ENCODE measurements at places on chromosomes 5 and 9. TPM values are rescaled to one million over a fixed set of nuclear protein-coding genes. Genes with fewer than 3 reads are reported as not detected.

Gene WDR38
- total RNA-seq: not detected

Gene IFT74
- 9.2 TPM for total RNA-seq

DNA sequence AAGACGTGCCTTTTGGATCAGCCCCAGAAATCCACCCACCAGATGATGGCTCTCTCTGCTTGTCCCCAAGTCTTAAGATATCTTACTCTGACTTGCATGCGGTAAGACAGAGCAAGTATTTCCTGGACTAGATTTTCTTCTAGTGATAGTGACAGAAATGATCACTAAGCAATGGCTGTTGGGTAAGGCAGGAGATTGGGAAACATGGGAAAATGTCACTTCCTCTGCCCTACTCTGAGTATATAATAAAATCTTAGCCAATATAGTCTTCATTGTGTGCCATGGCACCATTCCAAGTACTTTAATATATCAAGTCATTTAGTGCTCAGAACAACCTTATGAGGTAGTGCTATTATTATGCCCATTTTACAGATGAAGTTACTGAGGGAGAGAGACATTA is 31.0 kb upstream of the GNA14 start:
- H3K27me3 ChIP-seq: peaks cover 2% of the 10 kb centered on the region
- DNase-seq: no peak
- H3K27ac ChIP-seq: no peak overlapping the region

DNA sequence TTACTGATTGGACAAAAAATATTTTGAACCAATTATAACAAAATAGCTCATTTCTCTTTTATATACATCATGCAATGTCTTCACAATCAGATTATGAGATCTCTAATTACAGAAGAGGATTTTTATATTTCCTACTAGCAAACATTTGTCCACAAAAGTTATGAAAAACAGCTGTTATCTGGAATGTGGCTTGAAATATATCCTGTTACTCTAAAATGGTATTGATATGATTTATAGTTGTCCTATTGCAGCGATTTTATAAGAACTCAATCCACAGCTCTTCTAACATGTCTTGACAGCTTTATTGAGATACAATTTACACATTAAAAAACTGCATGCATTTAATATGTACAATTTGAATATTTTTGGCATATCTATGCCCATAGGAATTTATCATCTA is 779.9 kb upstream of the ACO1 start:
- H3K27ac ChIP-seq: no peak overlapping the region
- H3K27me3 ChIP-seq: no peaks in the 10 kb centered on the region
- no peaks in the 10 kb centered on the region for H3K4me1 ChIP-seq
- no peak overlapping the region for H3K4me3 ChIP-seq
- DNase-seq: no peak
- H3K36me3 ChIP-seq: no peaks in the 10 kb centered on the region

Gene NUTM2F
- not detected for total RNA-seq

GRCh38 chr5:157469687-157470086 is 9.7 kb downstream of the NIPAL4 start:
- no peak overlapping the region for H3K27ac ChIP-seq
- no peak for DNase-seq
- H3K4me1 ChIP-seq: peaks cover 7% of the 10 kb centered on the region
- H3K4me3 ChIP-seq: no peak overlapping the region
- H3K27me3 ChIP-seq: no peaks in the 10 kb centered on the region
- H3K36me3 ChIP-seq: no peaks in the 10 kb centered on the region

Gene SOX30
- 0.11 TPM for total RNA-seq

- DNase-seq: peak; percentile 61
- H3K36me3 ChIP-seq: no peaks in the 10 kb centered on the region
- H3K4me1 ChIP-seq: peaks cover 7% of the 10 kb centered on the region
- H3K4me3 ChIP-seq: no peak overlapping the region
Observed at GRCh38 chr9:93826209-93826608, 128.9 kb downstream of the BARX1 start.

Gene PCDHGA6
- total RNA-seq: not detected

Gene FOXI1
- not detected for total RNA-seq
